ENCODE measurements at places on chromosomes 6 and 20.

DNA sequence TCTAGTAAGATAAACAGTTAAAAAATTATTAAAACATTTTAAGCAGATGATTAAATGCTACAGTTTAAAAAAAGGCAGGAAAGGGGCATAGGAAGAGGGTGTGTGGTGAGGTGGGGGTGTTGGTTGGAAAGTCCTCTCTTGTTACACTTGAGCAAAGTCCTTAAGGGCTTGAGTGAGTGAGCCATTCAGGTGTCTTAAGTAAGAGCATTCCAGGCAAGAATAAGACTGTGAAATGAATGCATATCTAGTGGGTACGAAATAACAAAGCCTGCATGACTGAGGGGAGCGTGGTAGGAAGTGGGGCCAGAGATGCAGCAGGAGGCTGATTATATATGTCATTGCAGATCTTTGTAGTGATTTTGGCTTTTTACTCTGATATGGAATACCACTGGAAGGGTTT lies 5.1 kb downstream of the CDKAL1 start:
- DNase-seq = no peak

DNA sequence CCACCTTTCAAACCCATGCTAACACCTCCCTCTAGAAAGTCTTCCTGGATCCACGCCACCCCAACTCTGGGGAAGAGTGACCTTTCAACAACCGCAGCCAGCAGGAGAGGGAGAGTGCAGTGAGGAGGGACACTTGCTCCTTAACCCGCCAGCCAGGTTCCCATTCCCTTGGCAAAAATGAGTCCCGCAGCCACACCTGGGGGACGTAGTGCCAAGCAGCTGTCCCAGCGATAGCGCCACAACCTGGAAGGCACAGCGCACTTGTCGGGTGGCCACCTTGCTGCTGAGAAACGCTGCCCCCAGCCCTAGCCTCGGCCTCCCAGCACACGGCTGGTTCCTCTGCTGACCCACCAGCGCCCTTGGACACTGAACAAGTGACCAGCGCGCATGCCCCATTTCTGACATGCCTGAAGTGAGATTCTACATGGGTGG lies 119.3 kb downstream of the JPH2 start:
- DNase-seq = no peak

DNA sequence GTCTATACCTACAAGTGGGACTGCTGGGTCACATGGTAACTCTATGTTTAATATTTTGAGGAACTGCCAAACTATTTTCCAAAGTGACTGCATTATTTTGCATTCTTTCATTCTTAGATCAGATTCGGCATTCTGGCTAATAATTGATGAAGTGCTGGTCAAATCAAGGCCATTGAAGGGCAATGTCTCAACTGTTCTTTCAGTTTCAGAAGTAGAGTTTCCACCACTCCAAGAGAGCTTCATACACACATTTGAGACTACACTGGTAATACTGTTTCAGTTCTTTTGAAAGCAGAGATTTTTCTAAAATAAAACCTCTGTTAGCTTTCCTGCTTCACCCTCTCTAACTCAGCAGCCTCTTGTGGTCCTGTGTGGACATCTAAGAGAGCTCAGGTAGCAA lies 154.5 kb downstream of the CFAP61 start:
- peak; percentile 54 for DNase-seq

DNA sequence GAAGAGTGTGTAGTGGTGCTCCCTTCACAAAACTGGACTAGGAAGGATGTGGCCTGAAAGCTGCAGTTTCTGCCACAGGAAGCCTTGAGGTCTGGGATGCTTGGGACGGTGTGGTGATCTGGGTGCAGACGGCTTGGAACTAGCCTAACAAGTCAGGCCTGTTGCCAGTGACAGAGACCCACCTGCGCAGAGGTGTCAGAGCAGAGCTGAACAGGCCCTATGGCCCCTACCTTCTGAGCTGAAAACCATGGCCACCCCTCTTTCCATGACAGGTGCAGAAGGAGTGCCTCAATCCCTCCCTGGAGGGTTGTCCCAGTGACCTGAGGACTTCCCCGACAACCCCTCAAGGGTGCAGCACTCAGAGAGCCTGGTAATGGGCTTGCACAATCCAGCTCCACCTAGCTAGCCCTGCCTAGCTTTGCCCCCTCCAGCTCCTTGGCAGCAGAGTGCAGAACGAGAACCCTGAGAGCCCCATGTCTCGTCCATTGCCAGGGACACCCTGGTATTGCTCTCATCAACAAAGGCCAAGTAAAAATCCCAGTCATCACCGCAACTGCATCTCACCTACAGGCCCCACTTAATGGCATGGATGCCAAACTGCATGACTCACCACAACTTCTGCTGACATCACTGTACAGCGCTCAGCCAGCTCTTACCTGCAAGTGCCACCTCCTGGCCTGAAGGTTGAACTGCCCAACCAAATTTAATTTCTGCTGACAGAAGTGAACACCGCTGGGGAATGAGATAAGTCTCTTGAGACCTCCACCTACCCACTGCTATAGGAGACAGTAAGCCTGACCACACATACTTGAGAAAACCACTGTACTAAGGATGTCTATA lies 563.1 kb downstream of the TFAP2A start:
- DNase-seq = no peak

- no peak for DNase-seq
Observed at GRCh38 chr20:16364320-16364687, 208.9 kb downstream of the KIF16B start.

GRCh38 chr20:24910461-24910860 lies 38.6 kb upstream of the CST7 start:
- no peak for DNase-seq

DNA sequence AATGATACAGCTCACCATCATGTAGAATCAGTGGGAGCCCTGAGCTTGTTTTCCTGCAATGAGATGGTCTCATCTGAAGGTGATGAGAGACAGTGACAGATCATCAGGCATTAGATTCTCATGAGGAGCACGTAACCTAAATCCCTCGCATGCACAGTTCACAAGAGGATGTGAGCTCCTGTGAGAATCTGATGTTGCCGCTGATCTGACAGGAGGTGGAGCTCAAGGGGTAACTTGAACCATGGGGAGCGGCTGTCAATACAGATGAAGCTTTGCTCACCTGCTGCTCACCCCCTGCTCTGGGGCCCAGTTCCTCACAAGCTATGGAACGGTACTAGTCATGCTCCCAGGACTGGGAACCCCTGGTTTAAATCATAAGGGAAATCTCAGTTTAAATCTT lies 89.2 kb downstream of the THBS2 start:
- no peak for DNase-seq

- no peak for DNase-seq
Observed at GRCh38 chr6:16676978-16677377, 84.3 kb downstream of the ATXN1 start.

DNA sequence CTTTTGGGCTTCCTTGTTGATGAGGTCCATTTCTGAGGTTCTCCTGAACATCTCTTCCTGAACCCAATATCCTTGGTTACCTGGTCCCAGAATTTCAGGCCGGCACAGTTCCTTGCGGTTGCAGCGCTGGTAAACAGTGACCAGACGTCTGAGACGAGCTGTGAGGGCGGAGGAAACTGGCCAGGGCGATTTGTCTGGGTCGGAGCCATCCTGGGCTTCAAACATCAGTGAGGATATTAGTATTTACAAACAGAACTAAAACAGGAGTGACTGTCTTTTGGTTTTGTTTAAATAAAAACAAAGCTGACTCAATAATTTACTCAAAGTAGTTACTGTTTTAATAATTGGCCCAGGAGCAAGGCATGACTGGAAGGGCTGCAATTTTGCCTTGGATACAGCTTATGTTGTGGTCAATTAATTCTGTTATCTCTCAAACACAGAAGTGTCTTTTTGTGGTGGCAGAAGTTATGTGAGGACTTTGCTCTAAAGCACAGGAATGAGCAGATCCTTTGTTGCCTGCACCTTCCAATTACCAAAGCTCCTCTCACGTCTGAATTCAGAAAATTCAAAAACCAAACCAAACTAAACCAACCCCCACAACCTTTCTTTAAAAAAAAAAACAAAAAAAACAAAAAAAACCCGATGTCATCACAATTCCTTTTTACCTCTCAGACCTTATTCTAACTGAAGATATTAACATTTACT lies 58.7 kb upstream of the EMILIN3 start:
- DNase-seq = no peak

DNA sequence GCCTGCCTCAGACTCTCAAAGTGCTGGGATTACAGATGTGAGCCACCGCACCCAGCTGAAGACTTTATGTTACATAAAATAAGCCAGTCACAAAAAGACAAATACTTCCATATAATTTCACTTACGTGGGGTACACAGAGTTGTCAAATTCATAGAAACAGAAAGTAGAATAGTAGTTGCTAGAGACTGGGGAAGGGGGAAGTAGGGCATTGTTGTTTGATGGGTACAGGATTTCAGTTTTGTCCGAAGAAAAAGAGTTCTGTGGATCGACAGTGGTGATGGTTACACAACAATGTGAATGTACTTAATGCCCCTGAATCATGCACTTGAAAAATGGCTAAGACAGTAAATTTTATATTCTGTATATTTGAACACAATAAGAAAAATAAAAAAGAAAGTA lies 41.6 kb upstream of the ANKEF1 start:
- DNase-seq = no peak

- no peak for DNase-seq
Observed at GRCh38 chr6:14754751-14755513, 490.9 kb upstream of the JARID2 start.

DNA sequence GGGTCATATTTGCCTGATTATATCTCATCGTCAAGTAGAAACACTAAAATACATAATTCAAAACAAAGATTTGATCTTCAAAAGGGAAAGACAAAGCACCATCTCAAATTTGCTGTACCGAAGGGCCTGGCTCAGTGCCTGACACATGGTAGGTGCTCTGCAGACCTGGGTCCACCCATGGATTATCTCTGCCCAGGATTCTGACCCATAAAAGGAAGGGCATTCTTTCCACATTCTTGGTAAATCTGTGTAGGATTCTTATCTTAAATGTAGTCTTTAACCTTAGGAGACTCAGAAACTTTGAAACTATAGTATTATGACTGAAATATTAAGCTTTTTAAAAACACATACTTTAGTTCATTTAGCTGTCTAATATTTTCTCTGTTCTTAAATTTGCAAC lies 274.1 kb upstream of the FLRT3 start:
- DNase-seq = no peak

DNA sequence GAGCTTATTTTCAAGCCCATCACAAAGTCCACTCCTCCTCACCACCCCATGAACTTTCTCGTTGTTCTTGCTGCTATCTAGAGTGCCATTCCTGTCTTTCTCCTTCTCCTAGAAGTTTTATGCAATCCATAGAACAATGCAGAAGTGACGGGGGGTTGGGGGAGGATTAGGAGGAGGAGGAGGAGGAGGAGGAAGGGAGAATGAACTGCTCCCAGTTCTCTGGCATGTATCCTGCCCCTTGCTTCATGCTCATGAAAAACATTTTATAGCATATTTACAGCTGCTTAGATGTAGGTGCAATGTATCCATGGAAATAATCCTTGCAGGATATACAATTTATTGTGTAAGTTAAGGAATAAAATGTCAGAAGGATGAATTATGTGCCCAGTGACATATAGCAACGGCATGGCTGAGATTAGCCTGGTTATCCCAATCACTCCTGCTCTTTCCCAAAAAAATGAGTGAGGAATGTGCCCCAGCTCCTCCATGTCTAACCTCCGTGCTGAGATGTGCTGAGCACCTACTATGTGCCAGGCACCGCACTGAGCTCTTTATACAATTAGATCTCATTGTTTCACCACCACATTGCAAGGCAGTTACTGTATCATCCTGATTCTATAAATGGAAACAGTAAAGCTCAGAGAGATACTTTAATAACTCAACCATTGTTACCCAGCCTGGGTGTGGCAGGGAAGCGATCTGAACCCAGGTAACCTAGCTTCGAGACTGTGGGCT lies 41.6 kb upstream of the TFAP2C start:
- DNase-seq = no peak

DNA sequence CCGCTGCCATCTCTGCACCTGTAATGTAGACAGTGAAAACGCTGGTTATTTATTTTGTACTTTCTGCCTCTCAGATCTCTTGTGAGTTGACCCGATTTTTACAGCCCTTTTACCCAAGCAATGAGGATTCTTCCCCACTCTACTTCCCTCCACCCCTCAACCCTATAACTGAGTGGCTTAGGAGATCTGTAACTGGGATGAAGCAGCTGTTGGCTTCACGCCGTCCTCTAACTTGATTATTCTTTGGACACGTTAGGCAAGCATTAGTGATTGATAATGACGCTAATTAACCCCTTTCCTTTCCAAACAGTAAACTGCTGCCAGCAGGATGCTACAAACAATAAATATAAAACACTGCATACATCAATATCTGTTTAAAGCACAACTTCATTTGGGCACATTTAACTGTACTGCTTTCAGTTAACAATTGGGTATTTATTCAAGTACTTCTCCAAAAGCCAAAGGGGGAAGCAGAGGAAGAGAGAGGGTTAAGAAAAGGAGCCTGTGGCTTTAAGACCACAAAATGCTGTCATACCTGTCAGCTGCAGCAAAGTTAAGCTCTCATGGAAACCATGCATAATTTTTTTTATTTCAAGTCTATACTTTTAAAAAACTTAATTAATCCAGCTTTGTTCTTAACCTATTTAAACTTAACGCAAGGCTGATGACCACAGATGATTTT lies 21.2 kb downstream of the TFAP2A start:
- DNase-seq = no peak

- no peak for DNase-seq
Observed at GRCh38 chr6:149075616-149076354, 241.7 kb upstream of the TAB2 start.

DNA sequence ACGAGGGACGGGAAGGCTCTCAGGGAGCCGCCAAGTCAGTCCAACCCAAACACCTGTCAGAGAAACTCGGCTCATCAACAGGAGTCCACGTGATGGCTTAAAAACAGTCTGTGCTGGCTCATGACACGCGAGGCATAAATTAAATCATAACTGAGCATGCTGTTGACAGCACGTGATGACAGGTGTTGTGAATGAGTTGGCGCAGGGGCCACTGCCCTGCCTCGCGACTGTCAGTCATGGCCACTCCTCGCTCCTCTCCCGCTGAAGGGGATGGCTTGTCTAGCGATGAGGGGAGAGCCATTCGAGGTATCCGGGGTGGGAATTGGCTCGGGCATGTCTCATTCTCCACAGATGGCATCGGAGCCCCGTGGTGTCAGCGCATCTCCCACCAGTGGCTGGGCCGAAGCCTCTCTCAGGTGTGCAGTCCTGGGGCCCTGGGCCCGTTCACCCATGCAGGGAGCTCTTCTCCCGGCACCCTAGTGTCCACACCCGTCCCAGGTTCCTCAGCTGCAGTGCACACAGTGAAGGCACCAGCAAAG lies 313.3 kb downstream of the BMP7 start:
- no peak for DNase-seq

DNA sequence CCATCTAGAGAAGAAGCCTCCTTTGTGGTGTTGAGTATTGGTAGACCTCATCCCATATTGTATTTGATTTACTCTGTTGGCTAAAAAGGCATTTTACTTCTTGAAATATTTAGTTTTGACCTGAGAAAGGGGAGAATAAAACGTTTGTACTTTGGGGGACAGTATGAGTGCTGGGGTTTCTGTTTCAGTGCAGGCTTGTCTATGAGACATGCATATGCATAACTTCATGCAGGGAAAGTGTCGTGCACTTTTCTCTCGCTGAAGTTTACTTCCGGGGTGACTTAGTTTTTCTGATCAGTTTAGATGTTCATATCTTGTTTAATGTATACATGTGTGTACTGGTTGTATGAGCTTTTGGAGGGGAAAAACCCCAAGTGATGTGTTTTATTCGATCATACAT lies 59.5 kb downstream of the UTRN start:
- DNase-seq = no peak
